Dermis blood vessel endothelial cell (primary cell): ENCODE measurements at places on chromosomes 13 and 19. TPM values are rescaled to one million over a fixed set of nuclear protein-coding genes. Genes with fewer than 3 reads are reported as not detected.

ICAM5 gene
- 0.09 and 0.17 TPM in 2 replicates for total RNA-seq

DNA sequence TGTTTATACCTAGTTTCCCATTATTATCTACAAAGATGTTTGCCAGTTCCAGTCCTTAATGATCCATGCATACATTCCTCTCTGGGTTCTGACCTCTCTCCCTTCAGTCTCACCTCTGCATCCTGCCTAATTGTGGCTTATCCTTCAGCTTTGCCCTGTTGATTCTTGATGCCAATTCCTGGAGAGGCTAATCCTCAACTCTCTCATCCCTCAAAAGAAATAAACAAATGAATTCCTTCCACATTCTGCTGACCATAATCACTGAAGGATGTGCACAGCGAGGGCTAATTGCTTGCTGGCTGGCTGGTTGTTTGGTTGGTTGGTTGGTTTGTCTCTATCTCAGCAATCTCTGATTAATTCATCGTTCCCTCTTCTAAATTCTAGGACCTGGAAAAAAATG is 113.8 kb downstream of the IRS2 start:
- DNase-seq = no peak

RUVBL2 gene
- 172 and 278 TPM in 2 replicates for total RNA-seq

C19orf73 gene
- total RNA-seq = 0.65 and 1.4 TPM in 2 replicates

GRCh38 chr19:10769533-10770491 is 51.9 kb downstream of the DNM2 start:
- peak; percentile 72 for DNase-seq

DNA sequence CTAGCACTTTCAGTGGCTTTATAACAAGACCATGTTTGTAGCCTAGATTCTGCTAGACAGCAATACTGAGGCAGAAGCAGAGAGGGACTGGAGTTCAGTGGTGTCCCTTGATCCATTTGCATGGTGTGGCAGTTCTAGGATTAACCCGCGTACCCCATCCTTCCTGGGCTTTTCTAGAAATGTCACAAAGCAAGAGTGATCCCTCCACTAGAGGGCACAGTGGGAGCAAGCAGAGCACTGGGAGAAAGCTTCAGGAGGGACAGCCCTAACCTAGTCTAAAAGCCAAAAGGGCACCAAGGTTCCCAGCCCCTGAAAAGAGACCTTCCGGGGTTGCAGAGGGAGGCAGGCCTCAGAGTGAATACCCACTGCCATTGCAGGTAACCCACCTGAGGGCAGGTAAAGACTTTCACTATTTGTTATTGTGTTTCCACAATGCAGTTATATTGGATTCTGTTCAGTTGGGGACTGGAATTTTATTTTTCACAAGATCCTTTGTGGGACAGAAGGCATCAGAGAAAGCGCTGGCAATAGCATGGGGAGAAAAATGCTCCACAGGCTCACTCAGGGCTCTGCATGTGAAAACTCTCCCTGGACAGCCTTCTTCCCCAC is 170.6 kb downstream of the FLT1 start:
- peak; percentile 90 for DNase-seq

LRRC25 gene
- not detected in 2 replicates for total RNA-seq

LRRC8E gene
- total RNA-seq = 0.51 TPM in 2 replicates

- peak; percentile 66 for DNase-seq
Measured at GRCh38 chr19:15869109-15869555, 28.7 kb downstream of the CYP4F2 start.

DNA sequence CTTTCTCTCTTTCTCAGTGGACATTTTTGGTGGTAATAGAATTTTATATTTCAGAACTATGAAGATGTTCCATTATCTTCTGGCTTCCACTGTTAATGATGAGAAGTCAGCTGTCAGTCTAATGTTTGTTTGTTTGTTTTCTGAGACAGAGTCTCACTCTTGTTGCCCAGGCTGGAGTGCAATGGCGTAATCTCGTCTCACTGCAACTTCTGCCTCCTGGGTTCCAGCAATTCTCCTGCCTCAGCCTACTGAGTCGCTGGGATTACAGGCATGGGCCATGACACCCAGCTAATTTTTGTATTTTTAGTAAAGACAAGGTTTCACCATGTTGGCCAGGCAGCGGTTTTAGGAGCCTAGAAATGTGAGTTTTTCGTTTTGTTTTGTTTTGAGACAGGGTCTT is 4.7 kb downstream of the ZNF317 start:
- DNase-seq = peak; percentile 18

DNA sequence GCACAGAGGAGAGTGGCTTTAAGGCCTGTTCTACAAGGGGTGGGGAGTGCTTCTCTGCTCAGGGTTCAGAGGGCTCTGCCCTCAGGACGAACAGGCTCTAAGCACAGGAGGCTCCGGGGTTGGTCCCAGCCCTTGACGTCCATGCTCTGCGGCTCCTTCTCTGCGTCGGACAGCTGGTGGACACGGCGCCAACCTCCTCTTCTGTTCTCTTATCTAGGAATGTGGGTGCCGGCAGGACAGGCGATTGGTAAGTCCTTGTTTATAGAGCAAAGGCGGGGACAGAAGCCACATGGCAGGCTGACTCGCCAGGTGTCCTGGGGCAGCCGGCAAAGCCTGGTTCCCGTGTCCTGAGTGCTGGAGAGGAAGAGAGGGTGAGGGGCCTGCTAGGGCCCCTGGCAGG is 8.4 kb upstream of the RPS15 start:
- DNase-seq = no peak

GRCh38 chr13:49356223-49356622 is 87.6 kb downstream of the CAB39L start:
- peak; percentile 10 for DNase-seq

- no peak for DNase-seq
Measured at GRCh38 chr13:50787316-50788195, 55.9 kb downstream of the DLEU7 start.

ZNF845 gene
- 12.5 and 12.6 TPM in 2 replicates for total RNA-seq

FCER2 gene
- total RNA-seq = not detected in 2 replicates

FFAR3 gene
- total RNA-seq = under 0.01 TPM in 1 of 2 replicates, not detected in the other

DNA sequence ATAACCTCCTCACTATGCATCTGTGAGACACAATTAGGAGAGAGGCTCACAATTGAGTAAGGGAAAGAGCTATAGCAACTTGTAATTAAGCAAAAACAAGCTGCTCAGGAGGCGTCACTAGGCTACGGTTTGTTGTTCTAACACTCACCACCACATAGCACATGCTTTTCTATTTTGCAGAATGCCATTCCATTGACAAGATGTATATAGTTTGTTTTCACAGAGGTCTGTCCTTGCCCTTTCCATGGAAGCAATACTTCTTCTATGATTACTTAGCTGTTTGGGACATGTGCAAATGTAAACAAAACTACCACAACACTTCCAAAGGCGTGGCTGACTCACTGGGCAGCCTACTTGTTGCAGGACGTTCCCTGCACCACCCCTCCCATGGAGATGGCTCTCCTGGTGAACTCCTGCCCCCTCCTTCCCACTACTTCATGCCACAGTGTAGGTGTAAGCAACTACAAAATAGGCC is 33.9 kb upstream of the FAM216B start:
- peak; percentile 0 for DNase-seq

GPR18 gene
- not detected in 2 replicates for total RNA-seq

PRR36 gene
- total RNA-seq = not detected in 2 replicates

FAM216B gene
- total RNA-seq = not detected in 2 replicates

- DNase-seq = peak; percentile 59
Measured at GRCh38 chr13:108176685-108177274, 38.6 kb downstream of the LIG4 start.

DNA sequence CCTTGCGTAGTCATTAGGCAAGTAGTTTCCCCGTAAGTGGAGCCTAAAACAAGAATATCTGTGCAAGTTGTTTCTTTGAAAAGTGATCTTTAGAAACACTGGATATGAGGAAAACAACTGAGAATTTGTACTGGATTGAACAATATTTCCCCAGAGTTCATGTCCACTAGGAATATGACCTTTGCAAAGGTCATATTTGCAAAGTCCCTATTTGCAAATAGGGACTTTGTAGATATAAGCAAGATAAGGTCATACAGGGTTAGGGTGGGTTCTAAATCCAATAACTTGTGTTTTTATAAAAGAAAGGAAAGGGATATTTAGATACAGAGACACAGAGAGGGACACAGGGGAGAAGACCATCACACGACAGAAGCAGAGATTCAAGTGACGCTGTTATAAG is 489.2 kb upstream of the ATXN8OS start:
- no peak for DNase-seq

COMP gene
- not detected in 2 replicates for total RNA-seq

ERFL gene
- total RNA-seq = not detected in 2 replicates

DNA sequence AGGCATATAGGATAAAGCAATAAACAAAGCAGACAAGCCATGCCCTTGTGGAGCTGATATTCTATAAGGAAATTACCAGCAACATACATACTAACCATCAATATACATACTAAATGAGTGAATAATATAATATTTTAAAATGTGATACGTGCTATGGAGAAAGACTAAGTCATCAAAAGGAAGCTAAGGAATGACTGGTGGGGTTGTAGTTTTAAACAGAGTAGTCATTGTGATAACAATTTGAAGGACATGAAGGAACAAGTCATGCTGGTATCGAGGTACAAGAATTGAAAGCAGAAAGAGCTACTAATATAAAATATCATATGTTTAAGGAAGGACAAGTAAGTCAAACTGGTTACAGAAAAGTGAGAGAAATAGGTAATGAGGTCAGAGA is 894.9 kb upstream of the PCDH9 start:
- DNase-seq = no peak

DNA sequence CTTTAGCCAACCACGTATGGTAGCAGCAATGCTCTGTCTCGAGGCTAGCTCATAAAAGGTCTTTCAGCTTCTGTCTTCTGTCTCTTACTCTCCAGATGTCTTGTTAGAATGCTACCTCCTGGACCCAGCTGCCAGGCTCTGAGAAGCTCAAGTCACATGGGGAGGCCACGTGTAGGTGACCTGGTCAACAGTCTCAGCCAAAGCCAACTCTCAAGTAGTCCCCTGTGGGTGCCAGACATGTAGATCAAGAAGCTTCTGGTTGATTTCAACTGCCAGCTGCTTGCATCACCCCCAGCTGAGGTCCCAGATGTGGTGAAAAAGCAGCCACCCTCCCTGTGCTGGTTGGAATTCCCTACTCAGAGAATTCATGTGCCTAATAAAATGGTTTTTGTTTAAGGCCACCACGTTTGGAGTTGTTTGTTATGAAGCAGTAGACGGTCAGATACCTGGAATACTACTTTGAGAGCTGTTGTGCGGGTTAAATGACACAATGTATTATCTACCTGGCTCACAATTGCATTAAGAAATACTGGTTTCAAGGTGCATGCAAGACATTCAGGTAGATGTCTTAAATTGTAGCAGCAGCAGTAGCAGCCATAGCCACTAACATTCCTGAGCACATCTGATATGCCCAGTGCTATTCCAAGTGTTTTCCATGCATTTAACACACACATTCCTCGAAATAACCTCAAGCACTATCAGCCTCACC is 131.0 kb upstream of the RFC3 start:
- DNase-seq = no peak

- DNase-seq = no peak
Measured at GRCh38 chr13:52797176-52797575, 51.3 kb downstream of the PCDH8 start.

- DNase-seq = no peak
Measured at GRCh38 chr13:111927181-111927540, 139.8 kb upstream of the SOX1 start.

GRCh38 chr13:67855741-67856238 is 625.7 kb upstream of the PCDH9 start:
- DNase-seq = no peak

GRCh38 chr19:42435316-42435715 is 7.4 kb downstream of the CXCL17 start:
- DNase-seq = no peak
